ENCODE measurements at places on chromosomes 13 and 19.

DNA sequence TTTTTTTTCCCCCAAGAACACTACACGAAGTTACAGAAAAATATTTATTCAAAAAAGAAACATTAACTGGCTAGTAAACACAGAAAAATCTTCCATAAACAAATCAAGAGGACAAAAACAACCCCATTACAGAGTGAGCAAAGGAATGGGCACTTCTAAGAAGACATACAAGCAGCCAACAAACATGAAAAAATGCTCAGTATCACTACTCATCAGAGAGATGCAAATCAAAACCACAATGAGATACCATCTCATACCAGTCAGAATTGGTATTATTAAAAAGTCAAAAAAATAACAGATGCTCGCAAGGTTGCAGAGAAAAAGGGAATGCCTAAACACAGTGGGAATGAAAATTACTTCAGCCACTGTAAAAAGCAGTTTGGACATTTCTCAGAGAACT lies 131.7 kb downstream of the UGGT2 start:
- DNase-seq: no peak

- DNase-seq: no peak
Measured at GRCh38 chr13:84433024-84433423, 550.8 kb upstream of the SLITRK1 start.

- no peak for DNase-seq
Measured at GRCh38 chr13:80469853-80470381, 129.0 kb upstream of the SPRY2 start.

- no peak for DNase-seq
Measured at GRCh38 chr13:75480671-75481175, 1.2 kb downstream of the TBC1D4 start.

GRCh38 chr19:2808129-2808941 lies 11.3 kb upstream of the ZNF554 start:
- DNase-seq: no peak

DNA sequence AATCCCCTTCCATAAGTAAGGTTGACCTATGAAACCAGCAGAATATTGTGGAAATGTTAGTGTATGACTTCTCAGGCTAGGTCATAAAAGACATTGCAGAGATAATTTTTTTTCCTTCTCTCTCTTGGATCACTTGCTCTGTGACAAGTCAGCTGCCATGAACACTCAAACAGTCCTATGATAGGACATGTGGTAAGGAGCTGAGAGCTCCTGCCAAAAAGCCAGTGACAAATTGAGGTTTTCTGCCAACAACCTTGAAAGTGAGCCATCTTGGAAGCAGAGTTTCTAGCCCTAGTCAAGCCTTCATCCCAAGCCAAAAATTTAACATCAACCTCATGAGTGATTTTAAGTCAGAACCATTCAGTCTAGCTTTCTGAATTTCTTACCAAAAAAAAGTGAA lies 270.9 kb upstream of the NBEA start:
- no peak for DNase-seq

DNA sequence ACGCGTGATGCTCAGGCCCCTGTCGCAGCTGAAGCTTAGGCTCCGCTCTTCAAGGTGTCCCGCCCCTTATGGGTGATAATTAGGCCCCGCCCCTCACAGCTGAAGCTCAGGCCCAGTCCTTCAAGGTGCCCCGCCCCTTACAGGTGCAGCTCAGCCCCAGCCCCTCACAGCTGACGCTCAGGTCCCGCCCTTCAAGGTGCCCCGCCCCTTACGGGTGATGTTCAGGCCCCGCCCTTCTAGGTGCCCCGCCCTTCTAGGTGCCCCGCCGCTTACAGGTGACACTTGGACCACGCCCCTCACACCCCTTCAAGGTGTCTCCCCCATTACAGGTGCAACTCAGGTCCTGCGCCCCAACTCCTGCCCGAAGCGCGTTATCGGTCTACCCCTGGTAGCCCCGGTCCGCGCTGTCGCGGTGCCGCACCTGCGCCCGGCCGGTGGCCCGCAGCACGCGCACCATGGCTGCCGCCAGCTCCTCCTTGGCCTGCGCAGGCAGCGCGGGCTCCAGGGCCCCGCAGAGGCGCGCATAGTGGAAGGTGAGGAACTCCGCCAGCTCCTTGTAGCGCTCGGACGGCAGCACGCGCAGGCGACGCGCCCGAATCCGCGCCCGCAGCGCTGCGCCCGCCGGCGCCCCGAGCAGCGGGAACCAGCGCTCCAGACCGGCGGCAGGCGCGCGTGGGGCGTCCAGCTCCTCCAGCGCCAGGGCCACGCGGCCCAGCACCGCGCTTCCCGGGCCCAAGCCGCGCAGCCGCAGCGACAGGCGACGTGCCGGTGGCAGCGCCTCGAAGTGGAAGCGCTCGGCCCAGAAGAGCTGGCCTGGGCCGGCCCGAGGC lies 7.3 kb downstream of the RASAL3 start:
- DNase-seq: no peak

- no peak for DNase-seq
Measured at GRCh38 chr13:40124633-40125015, 469.2 kb downstream of the COG6 start.

GRCh38 chr19:49512970-49513745 lies 697 bp downstream of the FCGRT start:
- no peak for DNase-seq

DNA sequence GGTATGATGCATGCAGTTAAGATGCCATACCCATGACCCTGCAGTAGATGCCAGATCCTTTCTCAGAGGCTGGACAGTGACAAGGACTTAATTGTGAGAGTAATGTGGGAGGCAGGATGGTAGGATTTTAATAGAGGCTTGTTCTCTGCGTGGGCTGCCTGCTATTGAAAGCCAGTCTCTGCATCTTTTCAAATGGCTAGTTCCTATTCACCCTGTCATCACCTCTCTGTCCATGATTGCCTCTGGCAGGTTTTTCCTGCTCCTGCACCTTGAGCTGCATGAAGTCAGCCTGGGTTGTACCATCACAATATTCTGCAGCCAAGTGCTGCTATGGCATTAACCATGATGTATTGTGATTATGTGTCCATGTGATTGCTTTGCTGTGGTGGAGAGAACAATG lies 440.5 kb downstream of the ITGBL1 start:
- DNase-seq: no peak

GRCh38 chr19:17338433-17339078 lies 1.2 kb downstream of the GTPBP3 start:
- no peak for DNase-seq

DNA sequence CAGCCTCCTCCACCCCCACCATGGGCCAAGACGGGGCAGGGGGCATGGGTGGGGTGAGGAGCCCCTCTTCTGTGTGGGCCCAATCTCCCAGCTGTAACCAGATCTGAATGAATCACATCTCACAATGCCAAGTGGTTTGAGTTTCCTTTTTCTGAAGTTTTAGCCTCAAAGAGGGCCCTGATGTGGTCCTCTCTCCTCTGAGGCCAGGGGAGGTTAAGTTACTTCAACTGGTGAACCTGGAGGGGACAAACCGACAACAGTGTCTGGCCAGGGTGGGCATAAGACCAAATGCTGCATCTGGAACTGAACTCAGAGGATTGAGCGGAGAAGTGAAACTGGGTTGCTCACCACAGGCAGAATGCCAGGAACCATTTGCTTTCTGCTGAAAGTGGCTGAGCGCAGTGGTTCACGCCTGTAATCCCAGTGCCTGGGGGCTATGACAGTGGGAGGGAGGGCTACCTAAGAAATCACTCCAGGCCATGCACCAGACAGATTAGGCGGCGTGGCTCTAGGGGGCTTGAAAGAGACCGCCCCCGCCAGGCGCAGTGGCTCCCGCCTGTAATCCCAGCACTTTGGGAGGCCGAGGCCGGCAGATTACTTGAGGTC lies 15.4 kb upstream of the IRGC start:
- DNase-seq: peak; percentile 45

- DNase-seq: no peak
Measured at GRCh38 chr13:79937771-79938216, 403.1 kb downstream of the SPRY2 start.

GRCh38 chr19:41367848-41368301 lies 3.9 kb upstream of the B9D2 start:
- DNase-seq: peak; percentile 84

DNA sequence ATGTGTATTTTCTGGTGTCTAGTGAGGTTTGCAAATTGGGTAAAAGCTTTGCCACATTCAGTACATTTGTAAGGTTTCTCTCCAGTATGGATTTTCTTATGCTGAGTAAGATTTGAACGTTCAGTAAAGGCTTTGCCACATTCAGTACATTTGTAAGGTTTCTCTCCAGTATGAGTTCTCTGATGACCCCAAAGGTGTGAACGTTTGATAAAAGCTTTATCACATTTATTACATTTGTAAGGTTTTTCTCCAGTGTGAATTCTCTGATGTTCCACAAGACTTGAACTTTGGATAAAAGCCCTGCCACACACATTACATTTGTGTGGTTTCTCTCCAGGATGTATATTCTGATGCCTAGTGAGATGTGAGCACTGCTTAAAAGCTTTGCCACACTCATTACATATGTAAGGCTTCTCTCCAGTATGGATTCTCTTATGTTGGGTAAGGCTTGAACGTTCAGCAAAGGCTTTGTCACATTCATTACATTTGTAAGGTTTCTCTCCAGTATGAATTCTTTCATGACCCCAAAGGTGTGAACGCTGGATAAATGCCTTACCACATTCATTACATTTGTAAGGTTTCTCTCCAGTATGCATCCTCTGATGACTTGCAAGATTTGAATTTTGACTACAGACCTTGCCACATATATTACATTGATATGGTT lies 17.4 kb downstream of the ZNF677 start:
- DNase-seq: no peak

DNA sequence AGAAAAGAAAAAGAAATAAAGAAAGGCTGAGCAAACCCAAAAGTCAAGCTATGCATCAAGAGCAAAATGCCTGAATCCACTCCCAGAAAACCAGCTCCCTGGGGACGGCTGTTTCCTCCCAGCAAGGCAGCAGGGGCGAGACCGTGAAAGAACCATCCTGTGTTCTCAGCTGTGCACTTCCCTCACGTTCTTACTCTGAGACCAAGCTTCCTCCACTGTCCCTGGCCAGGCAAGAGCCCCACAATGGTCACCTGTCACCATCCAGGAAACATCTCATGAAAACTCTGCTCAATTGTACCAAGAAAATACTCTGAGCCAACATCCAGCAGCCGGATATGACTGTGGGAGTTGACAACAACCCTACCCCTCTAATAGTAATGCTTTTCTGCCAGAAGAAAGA lies 22.9 kb downstream of the RAB20 start:
- no peak for DNase-seq
